NCI-H748 treated with DMSO at 0.1 percent for 48 hours (cell line): ENCODE measurements at places on chromosomes 3 and 15.

DNA sequence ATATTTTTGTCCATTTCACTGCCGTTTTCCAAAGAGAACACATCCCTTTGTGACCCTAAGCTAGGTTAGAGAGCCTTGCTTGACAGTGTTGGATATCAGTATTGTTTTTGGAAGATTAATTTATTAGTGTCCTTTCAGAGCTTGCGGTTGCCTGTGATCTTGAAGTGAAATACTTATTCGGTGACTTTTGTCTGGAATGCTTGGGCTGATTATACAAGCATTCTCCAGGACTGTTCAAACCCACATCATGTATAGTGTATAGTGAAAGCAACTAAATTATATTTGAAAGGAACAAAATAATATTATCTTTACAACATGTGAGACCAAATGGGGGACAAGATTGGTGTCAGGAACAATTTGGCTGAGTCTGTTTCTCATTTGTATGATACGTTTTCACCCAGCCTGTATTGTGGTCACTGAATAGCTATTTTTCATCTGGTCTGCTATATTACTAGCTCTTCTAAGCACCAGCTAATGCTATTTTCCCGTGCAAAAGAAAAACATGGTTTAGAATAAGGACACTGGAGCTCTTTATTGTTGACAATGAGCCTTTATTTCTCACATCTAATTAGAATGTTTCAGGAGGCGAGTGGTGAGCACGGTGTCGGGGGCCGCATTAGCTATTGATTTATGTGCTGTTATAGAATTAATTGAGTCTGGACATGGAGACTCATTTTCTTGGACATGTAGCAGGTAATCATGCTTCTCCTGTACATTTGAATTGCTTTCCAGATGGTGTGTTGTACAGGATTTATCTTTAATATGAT lies 158.1 kb downstream of the APBA2 start:
- DNase-seq, result no peak

- DNase-seq, result no peak
Measured at GRCh38 chr3:8164145-8164544, 337.5 kb upstream of the LMCD1 start.

DNA sequence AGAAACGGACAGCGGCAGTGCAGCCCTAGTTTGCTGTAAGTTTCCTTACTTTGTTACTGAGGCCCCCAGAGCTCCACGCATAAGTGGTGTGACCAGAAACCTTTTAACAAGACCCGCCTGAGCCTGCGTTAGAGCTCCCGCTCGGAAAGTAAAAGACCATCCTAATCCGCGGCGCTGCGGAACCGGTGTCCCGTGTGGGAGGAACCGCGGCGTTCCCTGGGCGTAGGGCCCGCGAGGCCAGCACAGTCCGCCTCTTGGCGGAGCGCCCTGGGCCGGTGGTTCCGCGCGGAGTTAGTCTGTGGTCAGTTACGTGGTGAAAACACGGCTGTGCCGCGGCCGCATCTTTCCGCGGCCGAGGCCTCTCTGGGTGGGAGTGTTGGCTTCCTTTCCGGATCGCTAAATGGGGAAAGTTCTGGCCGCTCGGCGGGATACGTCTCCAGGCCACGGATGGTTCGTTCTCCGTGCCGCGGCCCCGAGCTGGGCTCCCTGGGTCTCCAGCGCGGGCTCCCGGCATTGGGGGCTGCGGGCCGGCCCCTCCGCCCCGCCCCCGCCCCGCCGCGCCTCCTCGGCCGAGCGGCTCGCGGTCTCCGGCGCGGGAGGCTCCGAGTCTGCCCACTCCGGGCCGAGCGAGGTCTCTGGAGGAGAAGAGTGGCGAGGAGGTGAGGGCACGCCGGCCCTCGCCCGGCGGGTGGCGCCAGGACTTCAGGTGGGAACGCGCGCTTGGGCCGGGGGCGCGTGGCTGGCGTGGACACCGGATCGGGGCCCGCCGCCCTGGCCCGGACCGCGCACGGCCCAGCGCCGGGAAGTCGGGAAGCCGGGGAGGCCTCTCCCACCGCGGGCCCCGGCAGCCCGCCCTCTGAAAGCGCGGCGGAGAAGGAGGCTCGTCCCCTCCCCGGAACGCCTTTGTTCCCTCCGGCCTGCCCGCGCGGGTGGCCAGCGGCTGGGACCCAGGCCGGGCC lies 754 bp downstream of the B3GNT5 start:
- DNase-seq, result no peak

GRCh38 chr3:133383175-133383574 lies 16.7 kb upstream of the BFSP2 start:
- no peak for DNase-seq

DNA sequence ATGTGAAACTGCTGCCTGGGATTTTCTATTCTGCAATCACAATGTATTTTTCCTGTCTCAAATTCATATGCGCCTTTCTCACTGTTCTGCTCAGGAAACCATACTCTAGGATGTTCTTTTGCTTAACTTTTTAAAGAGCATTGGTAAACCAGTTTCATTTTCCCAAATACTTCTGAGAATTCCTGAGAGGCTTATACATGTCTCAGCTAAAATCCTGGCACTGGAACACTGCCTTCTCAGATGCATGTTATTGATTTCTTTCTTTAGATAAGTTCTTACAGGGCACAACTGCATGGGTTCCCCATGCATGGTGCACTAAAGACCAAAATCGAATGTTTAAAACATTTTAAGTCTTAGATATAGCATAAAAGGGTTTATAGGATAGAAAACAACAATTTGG lies 178.3 kb upstream of the PLSCR5 start:
- no peak for DNase-seq

DNA sequence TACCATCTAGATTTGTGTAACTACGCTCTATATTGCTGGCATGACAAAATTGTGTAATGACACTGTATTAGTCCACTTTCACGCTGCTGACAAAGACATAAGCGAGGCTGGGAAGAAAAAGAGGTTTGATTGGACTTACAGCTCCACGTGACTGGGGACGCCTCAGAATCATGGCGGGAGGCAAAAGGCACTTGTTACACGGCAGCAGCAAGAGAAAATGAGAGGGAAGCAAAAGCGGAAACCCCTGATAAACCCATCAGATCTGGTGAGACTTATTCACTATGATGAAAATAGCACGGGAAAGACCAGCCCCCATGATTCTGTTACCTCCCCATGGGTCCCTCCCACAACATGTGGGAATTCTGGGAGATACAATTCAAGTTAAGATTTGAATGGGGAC lies 905.7 kb downstream of the DIPK2A start:
- no peak for DNase-seq

DNA sequence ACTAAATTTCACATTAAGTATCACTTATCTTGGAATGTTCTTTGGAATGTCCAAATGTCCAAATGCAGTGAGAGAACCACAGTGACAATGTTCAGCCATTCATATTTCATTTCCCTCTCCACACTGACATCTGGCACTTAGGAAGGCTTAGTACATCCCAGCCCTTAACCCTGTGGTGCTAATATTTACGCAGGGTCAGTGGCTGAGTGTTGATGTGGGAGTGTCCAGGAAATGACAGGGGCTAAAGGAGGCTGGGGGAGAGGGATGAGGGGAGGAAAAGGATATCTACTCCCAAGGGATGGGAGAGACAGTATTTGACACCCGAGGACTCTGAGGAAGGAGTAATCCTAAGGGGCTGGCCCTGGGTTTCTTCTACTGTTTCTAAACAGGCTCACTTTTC lies 14.1 kb upstream of the CCR4 start:
- peak; percentile 3 for DNase-seq

- DNase-seq, result no peak
Measured at GRCh38 chr3:877001-877400, 215.8 kb upstream of the CNTN6 start.

- DNase-seq, result no peak
Measured at GRCh38 chr3:13137941-13138832, 65.0 kb upstream of the IQSEC1 start.

DNA sequence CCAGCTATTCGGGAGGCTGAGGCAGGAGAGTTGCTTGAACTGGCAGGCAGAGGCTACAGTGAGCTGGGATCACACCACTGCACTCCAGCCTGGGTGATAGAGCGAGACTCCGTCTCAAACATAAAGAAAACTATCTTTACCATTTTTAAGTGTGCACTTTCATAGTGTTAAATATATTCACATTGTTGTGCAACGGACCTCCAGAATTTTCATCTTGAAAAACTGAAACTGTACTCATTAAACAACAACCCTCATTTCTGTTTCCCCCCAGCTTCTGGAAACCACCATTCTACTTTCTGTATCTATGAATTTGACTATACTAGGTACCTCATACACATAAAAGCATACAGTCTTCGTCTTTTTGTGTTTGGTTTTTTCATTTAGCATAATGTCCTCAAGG lies 375.1 kb downstream of the SHQ1 start:
- no peak for DNase-seq

GRCh38 chr3:15791525-15791924 lies 6.3 kb downstream of the ANKRD28 start:
- DNase-seq, result no peak

GRCh38 chr15:74809242-74809641 lies 3.4 kb upstream of the LMAN1L start:
- DNase-seq, result no peak

GRCh38 chr3:50737193-50737905 lies 62.6 kb downstream of the DOCK3 start:
- no peak for DNase-seq

DNA sequence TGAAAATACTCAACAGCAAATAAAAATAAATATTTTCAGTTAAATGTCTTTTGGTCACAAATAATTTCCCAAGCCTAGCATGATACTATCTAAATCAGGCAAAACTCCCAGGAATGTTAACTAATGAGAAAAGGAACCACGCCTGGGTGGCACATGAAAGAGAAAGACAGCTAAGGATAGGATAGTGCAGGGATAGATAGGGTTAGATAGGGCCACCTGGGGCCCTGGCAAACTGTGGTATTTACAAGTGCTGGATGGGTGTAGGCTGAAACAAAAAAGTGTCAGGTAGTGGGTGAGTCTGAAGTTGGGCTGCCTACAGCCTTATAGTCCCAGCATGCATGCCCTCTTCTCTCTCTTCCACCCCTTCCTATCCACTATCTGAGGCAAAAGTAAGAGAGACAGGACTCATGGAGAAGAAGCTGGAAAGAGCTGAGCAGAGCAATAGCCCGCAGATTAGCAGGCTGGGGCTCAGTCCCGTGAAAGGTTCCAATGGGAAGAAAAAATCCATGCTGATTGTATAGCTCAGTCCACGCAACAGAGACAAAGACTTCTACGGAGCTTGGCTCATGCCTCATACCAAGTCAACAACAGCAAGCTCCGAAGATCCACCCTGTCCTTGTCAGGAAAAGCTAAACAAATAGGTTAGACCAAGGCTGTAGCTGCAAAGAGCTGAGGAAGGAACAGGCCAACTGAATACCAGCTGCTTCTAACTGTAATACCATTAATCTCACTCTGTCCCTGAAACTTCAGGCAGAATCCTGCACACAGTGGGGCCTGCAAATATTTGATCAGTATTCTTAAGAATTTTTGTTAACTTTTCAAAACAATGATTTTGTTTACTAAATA lies 342.1 kb upstream of the ATP11B start:
- DNase-seq, result no peak

GRCh38 chr3:58617338-58617761 lies 40.2 kb upstream of the FAM107A start:
- no peak for DNase-seq
